Uterine smooth muscle cell (primary cell): ENCODE measurements at places on chromosomes 2 and 18. TPM values are rescaled to one million over a fixed set of nuclear protein-coding genes. Genes with fewer than 3 reads are reported as not detected.

Gene MALL
- 18.1 and 59.2 TPM in 2 replicates for total RNA-seq

Gene GALNT14
- total RNA-seq = 0.33 and 1.2 TPM in 2 replicates

Gene IL1R2
- not detected in 2 replicates for total RNA-seq

Gene CKAP2L
- 3.9 and 15.8 TPM in 2 replicates for total RNA-seq

Gene RAD51AP2
- 0.11 TPM in 1 of 2 replicates, not detected in the other for total RNA-seq

Gene MOCOS
- total RNA-seq = 2.2 and 5.6 TPM in 2 replicates

Gene MBD1
- 63.4 and 81.4 TPM in 2 replicates for total RNA-seq

Gene C1QL2
- total RNA-seq = not detected in 2 replicates

Gene CYP27C1
- total RNA-seq = not detected in 2 replicates

Gene POLE4
- 24.2 and 25.2 TPM in 2 replicates for total RNA-seq

Gene C2orf78
- total RNA-seq = not detected in 2 replicates

Gene ARHGEF33
- 0.22 and 1.5 TPM in 2 replicates for total RNA-seq

Gene MAPRE3
- total RNA-seq = 6.6 and 8.4 TPM in 2 replicates

Gene DSG1
- total RNA-seq = not detected in 2 replicates

Gene ARHGEF4
- total RNA-seq = 6.3 and 8.1 TPM in 2 replicates

Gene KCNS3
- 9.6 and 10.9 TPM in 2 replicates for total RNA-seq

Gene EFHD1
- 0.12 TPM in 1 of 2 replicates, not detected in the other for total RNA-seq

Gene SLC4A1AP
- 31.4 and 36.9 TPM in 2 replicates for total RNA-seq

Gene NBEAL1
- 48.6 and 66.0 TPM in 2 replicates for total RNA-seq

Gene SLC19A3
- total RNA-seq = under 0.01 TPM in 2 replicates

Gene MDH1B
- 0.44 and 1.6 TPM in 2 replicates for total RNA-seq

Gene CHST10
- 11.0 and 14.2 TPM in 2 replicates for total RNA-seq

Gene CD8B
- total RNA-seq = not detected in 2 replicates

Gene CIB4
- not detected in 2 replicates for total RNA-seq

Gene SERPINB4
- total RNA-seq = not detected in 2 replicates

Gene CHST9
- total RNA-seq = under 0.01 TPM in 1 of 2 replicates, not detected in the other
